Heart right ventricle (tissue), 16 donors: ENCODE measurements at places on chromosomes 3 and 15. TPM values are rescaled to one million over a fixed set of nuclear protein-coding genes. Genes with fewer than 3 reads are reported as not detected.

GRCh38 chr3:155080692-155081091 is 573 bp downstream of the MME start:
- no peak for DNase-seq
- H3K4me1 ChIP-seq: peaks cover 21% of the 10 kb centered on the region
- peaks cover 51% of the 10 kb centered on the region for H3K27me3 ChIP-seq
- H3K4me3 ChIP-seq: peak overlapping the region; percentile 60
- H3K27ac ChIP-seq: no peak overlapping the region
- H3K36me3 ChIP-seq: no peaks in the 10 kb centered on the region

DNA sequence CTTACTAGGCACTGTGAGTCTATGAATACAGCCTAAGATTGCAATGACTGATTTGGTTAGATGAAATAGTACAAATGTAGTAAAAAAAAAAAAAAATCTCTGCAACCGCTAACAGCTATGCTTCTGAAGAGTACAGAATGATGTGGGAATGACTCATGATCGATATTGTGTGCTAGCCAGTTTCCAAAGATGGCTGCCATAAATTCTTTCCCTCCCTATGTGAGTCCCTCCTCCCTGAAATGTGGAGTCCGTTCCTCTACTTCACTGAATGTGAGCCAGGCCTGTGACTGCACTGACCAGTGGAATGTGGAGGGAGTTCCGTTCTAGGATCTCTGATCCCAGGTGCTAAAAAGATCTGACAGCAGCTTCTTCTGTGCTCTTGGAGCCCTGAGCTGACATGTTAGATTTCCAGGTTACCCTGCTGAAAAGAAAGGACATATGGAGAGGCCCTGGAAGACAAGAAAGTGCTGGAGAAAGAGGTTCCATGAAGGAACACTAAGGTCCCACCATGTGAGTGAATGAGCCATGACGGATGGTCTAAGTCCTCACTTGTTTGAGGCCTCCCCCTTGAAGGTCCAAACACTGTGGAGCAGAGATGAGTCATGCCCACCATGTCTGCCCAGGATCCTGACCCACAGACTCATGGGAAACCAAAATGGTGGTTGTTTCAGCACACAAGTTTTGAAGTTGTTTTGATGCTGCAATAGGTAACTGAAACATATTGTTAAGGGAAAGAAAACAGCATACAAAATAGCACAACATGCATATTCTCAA is 46.3 kb downstream of the DGKG start:
- DNase-seq: no peak
- peaks cover 4% of the 10 kb centered on the region for H3K4me1 ChIP-seq
- H3K36me3 ChIP-seq: no peaks in the 10 kb centered on the region
- no peak overlapping the region for H3K27ac ChIP-seq
- no peaks in the 10 kb centered on the region for H3K27me3 ChIP-seq
- no peak overlapping the region for H3K4me3 ChIP-seq

- no peak overlapping the region for H3K4me3 ChIP-seq
- no peak for DNase-seq
- H3K27ac ChIP-seq: no peak overlapping the region
- H3K36me3 ChIP-seq: no peaks in the 10 kb centered on the region
Measured at GRCh38 chr3:164673738-164674137, 404.6 kb downstream of the SI start.

GRCh38 chr15:86125775-86126174 is 46.1 kb downstream of the AGBL1 start:
- no peak overlapping the region for H3K27ac ChIP-seq
- no peaks in the 10 kb centered on the region for H3K27me3 ChIP-seq
- H3K4me1 ChIP-seq: no peaks in the 10 kb centered on the region
- H3K36me3 ChIP-seq: no peaks in the 10 kb centered on the region

DNA sequence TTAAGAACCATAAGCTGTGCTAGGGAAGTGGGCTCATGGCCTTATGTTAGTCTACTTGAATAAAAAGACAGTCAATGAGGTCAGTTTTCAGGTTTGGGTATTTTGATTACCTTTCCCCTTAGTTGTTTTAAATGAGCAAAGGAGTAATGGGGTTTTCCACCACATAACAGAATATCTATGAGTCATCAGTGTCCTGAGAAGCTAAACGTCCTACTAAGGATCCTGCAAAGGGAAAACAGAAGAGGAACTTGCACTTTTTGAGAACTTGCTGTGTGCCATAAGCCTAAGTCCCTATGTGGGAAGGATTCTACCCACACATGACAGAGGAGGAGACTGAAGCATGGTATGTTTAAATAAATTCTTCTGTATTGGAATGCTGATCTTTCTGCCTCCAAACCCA is 292.8 kb upstream of the TMC3 start:
- DNase-seq: no peak
- no peak overlapping the region for H3K27ac ChIP-seq
- no peaks in the 10 kb centered on the region for H3K36me3 ChIP-seq

GRCh38 chr15:63481105-63481810 is 23.1 kb upstream of the USP3 start:
- no peak for DNase-seq
- no peaks in the 10 kb centered on the region for H3K27me3 ChIP-seq
- H3K36me3 ChIP-seq: no peaks in the 10 kb centered on the region
- H3K4me1 ChIP-seq: no peaks in the 10 kb centered on the region

DNA sequence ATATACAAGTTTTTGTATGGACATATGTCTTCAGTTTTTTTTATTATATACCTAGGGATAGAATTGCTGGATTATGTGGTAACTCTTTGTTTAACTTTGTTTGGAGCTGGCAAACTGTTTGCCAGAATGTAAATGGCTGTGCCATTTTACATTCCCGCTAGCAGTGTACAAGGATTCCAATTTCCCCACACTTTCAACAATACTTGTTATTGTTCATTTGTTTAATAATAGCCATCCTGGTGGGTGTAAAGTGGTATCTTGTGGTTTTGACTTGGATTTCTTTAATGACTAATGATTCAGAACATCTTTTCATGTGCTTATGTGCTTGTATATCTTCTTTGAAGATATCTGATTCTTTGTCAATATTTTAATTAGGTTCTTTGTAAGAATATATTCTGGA is 64.4 kb downstream of the ZNF609 start:
- no peak overlapping the region for H3K4me3 ChIP-seq
- no peak for DNase-seq

- peaks cover 13% of the 10 kb centered on the region for H3K4me1 ChIP-seq
- DNase-seq: no peak
- H3K27me3 ChIP-seq: no peaks in the 10 kb centered on the region
- no peak overlapping the region for H3K27ac ChIP-seq
- H3K36me3 ChIP-seq: no peaks in the 10 kb centered on the region
- no peak overlapping the region for H3K4me3 ChIP-seq
Measured at GRCh38 chr15:38899300-38899699, 334.7 kb upstream of the RASGRP1 start.

- peak overlapping the region; percentile 87 for H3K27ac ChIP-seq
- no peaks in the 10 kb centered on the region for H3K4me1 ChIP-seq
- no peak for DNase-seq
- no peaks in the 10 kb centered on the region for H3K27me3 ChIP-seq
Measured at GRCh38 chr3:158808697-158809096, 6.8 kb downstream of the MFSD1 start.

DNA sequence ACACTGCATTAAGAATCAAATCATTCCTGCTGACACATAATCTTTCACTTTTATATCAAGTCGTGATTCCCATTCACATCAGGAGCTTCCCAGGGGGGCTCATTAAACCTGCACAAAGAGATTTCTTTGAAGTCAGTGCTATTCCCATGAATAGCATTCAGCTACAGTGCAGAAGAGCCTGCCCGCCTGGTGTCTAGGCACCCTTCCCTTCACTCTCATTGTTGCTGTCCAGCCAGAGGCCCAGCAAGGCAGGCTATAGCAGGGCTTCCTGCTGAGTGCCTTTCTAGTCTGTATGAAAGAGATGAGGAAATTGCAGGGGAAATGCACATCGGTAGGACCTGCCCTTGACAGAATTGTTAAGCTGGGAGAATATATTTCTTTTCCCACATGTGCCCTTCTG is 4.5 kb upstream of the GJD2 start:
- H3K27me3 ChIP-seq: peaks cover 46% of the 10 kb centered on the region
- H3K27ac ChIP-seq: no peak overlapping the region
- H3K36me3 ChIP-seq: no peaks in the 10 kb centered on the region
- no peak overlapping the region for H3K4me3 ChIP-seq
- H3K4me1 ChIP-seq: no peaks in the 10 kb centered on the region
- no peak for DNase-seq

DNA sequence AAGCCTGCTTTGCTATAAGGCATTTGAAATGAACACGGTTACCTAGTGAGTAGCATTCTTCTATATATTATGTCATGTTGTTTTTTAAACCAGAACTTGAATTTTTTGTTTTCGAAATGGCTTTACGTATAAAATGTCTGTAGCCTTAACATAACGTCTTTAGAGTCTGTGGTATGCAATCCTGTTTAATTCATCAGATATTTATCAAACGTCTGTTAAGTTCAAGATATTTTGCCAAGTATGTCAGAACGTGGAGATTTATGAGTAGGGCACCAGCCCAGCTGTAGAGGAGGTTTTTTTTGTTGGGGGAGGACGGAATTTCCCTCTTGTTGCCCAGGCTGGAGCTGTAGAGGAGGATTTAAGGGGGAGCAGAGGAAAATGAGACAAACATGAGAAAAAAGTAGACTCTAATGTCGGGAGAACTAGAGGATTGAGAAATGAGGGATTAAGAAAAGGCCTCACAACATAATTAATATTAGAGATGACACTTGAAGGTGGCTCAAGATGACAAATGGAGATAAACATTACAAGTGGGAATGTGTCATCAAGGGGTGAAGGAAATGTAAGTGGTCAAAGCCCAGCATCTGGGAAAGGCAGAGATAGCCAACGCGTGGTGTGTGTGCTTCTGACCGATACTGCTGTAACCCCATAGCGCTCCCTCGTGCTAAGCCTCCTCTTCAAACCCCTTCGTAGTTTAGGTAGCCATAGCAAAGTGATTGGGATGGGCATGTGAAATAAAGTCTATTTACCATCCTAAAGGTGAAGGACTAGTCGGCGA is 154.0 kb upstream of the GOLGA6L4 start:
- no peaks in the 10 kb centered on the region for H3K36me3 ChIP-seq
- no peak overlapping the region for H3K27ac ChIP-seq
- no peak for DNase-seq
- H3K27me3 ChIP-seq: peaks cover 58% of the 10 kb centered on the region
- no peak overlapping the region for H3K4me3 ChIP-seq
- H3K4me1 ChIP-seq: peaks cover 9% of the 10 kb centered on the region

- no peaks in the 10 kb centered on the region for H3K27me3 ChIP-seq
- H3K27ac ChIP-seq: peak overlapping the region; percentile 65
- peak; percentile 21 for DNase-seq
- peaks cover 19% of the 10 kb centered on the region for H3K4me1 ChIP-seq
- no peaks in the 10 kb centered on the region for H3K36me3 ChIP-seq
Measured at GRCh38 chr3:115512565-115513415, 110.5 kb upstream of the GAP43 start.

DNA sequence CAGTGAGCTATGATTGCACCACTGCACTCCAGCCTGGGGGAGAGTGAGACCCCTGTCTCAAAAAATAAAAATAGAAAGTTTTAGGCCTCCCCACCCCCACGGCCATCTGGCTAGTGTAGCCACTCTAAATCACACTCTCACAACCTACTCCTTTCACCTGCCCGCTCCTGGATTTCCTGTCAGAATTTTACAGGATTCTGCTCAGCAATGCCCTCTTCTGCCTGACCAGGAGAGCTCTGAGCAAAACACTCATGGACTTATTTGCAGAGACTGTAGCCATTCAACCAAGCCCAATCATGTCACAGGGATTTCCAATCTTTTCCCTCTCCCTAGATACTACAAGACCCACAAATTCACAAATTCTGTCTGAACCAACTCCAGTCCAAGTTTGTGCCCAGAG is 242.6 kb upstream of the TPRG1 start:
- H3K27me3 ChIP-seq: no peaks in the 10 kb centered on the region
- DNase-seq: no peak
- H3K36me3 ChIP-seq: no peaks in the 10 kb centered on the region
- H3K27ac ChIP-seq: no peak overlapping the region
- H3K4me1 ChIP-seq: no peaks in the 10 kb centered on the region

DNA sequence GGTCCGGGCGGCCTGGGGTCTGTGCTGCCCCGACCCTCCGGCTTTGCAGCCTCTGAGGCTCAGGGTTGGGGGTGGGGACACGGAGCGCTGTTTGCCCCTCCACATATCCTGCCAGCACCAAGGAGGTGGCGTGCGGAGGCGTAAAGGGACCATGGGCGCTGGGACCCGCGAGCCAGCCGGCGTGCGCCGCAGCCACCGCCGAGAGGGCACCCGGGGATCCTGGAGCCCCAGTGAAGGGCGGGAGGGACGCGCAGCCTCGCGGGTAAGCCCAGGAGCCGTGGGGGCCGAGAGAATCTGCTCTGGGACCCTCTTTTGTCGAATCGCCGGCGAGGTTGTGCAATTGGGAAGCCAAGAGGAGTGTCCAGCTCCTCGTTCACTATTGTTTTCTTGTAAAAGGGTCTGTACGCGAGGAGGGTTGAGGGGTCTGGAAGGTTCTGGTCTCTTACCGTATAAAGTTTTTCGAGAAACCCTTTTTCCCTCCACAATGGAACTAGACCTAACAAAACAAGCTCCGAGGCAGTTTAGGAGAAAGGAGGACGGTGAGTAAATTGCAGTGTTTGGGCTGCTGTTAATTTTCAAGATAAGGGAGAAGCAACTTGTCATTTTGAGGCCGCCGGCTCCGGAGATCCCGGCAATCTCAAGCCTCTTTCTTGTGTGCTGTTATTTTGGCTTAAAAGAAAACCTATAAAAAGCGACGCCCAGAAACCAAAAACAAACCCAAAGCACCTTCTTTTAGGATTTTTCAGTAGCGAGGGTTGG is 29.9 kb upstream of the ST3GAL6 start:
- H3K4me3 ChIP-seq: peak overlapping the region; percentile 79
- DNase-seq: peak; percentile 38
- H3K27me3 ChIP-seq: no peaks in the 10 kb centered on the region
- H3K27ac ChIP-seq: peak overlapping the region; percentile 86
- H3K36me3 ChIP-seq: no peaks in the 10 kb centered on the region
- peaks cover 19% of the 10 kb centered on the region for H3K4me1 ChIP-seq

GRCh38 chr3:179801263-179801662 is 148.4 kb downstream of the USP13 start:
- no peak for DNase-seq
- no peak overlapping the region for H3K4me3 ChIP-seq
- no peaks in the 10 kb centered on the region for H3K4me1 ChIP-seq
- no peaks in the 10 kb centered on the region for H3K27me3 ChIP-seq
- no peak overlapping the region for H3K27ac ChIP-seq
- no peaks in the 10 kb centered on the region for H3K36me3 ChIP-seq

GRCh38 chr3:13023235-13023970 is 49.8 kb downstream of the IQSEC1 start:
- peaks cover 44% of the 10 kb centered on the region for H3K4me1 ChIP-seq
- H3K36me3 ChIP-seq: no peaks in the 10 kb centered on the region
- H3K27ac ChIP-seq: peak overlapping the region; percentile 73
- no peak overlapping the region for H3K4me3 ChIP-seq
- H3K27me3 ChIP-seq: no peaks in the 10 kb centered on the region

GRCh38 chr3:95971573-95971972 is 842.8 kb upstream of the EPHA6 start:
- no peaks in the 10 kb centered on the region for H3K4me1 ChIP-seq
- no peaks in the 10 kb centered on the region for H3K27me3 ChIP-seq
- no peak overlapping the region for H3K27ac ChIP-seq
- H3K4me3 ChIP-seq: no peak overlapping the region

The CHAC1 gene
- 0.76 TPM for total RNA-seq

The BFSP2 gene
- not detected for total RNA-seq

The SYNPR gene
- 0.43 TPM for total RNA-seq

The GOLGA6L10 gene
- 0.62 TPM for total RNA-seq

The LMCD1 gene
- 44.4 TPM for total RNA-seq

The TRIM59 gene
- 0.60 TPM for total RNA-seq

The THAP10 gene
- total RNA-seq: 5.7 TPM

The LSAMP gene
- 5.7 TPM for total RNA-seq

The CHRNA3 gene
- 9.2 TPM for total RNA-seq

The ZPLD1 gene
- total RNA-seq: not detected

The ZNF501 gene
- total RNA-seq: 3.2 TPM

The BUB1B gene
- 0.54 TPM for total RNA-seq

The CD86 gene
- 0.96 TPM for total RNA-seq

The MOBP gene
- not detected for total RNA-seq

The NEK10 gene
- total RNA-seq: 11.6 TPM

The IL5RA gene
- not detected for total RNA-seq
